ENCODE measurements at places on chromosomes 16 and 17.

- DNase-seq: no peak
- no peaks in the 10 kb centered on the region for H3K27me3 ChIP-seq
- H3K36me3 ChIP-seq: peaks cover 47% of the 10 kb centered on the region
- peaks cover 42% of the 10 kb centered on the region for H3K4me1 ChIP-seq
- peak overlapping the region; percentile 5 for H3K27ac ChIP-seq
- H3K4me3 ChIP-seq: no peak overlapping the region
Observed at GRCh38 chr17:2177235-2177811, 122.4 kb downstream of the HIC1 start.

GRCh38 chr17:65913326-65913850, 278.5 kb downstream of the CEP112 start:
- H3K4me3 ChIP-seq: no peak overlapping the region
- DNase-seq: no peak
- peaks cover 13% of the 10 kb centered on the region for H3K36me3 ChIP-seq

DNA sequence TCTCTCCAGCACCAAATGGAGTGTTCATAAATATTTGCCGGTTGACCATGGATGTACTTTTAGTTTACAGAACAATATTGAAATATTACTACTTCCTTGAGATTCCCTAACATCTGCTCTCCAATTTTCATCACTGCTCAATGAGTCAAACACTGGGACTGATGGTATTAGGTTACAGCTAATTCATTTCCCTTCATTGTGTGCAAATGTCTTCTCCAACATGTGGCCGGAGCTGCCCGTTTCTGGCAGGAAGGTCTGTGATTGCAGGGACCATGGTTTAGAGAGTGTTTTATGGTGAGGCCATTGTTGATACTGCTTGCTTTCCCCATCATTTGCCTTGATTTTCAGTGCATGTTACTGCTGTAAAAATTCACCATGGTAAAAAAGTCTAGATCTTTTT, 209.3 kb downstream of the HS3ST3B1 start:
- DNase-seq: no peak
- no peaks in the 10 kb centered on the region for H3K36me3 ChIP-seq
- no peaks in the 10 kb centered on the region for H3K4me1 ChIP-seq

GRCh38 chr17:30241051-30241450, 5.6 kb upstream of the SLC6A4 start:
- H3K27ac ChIP-seq: no peak overlapping the region
- H3K27me3 ChIP-seq: peaks cover 40% of the 10 kb centered on the region
- no peak for DNase-seq
- H3K4me3 ChIP-seq: no peak overlapping the region
- peaks cover 14% of the 10 kb centered on the region for H3K4me1 ChIP-seq
- peaks cover 5% of the 10 kb centered on the region for H3K36me3 ChIP-seq

GRCh38 chr17:57925361-57925990, 29.7 kb downstream of the CUEDC1 start:
- peaks cover 25% of the 10 kb centered on the region for H3K27me3 ChIP-seq
- H3K27ac ChIP-seq: no peak overlapping the region
- no peaks in the 10 kb centered on the region for H3K36me3 ChIP-seq
- H3K4me1 ChIP-seq: peaks cover 4% of the 10 kb centered on the region
- DNase-seq: no peak
- H3K4me3 ChIP-seq: no peak overlapping the region

- no peaks in the 10 kb centered on the region for H3K36me3 ChIP-seq
- peak overlapping the region; percentile 79 for H3K4me3 ChIP-seq
- peak overlapping the region; percentile 69 for H3K27ac ChIP-seq
- H3K27me3 ChIP-seq: peaks cover 6% of the 10 kb centered on the region
- peaks cover 37% of the 10 kb centered on the region for H3K4me1 ChIP-seq
Observed at GRCh38 chr17:79993390-79994227, 42.1 kb downstream of the TBC1D16 start.

DNA sequence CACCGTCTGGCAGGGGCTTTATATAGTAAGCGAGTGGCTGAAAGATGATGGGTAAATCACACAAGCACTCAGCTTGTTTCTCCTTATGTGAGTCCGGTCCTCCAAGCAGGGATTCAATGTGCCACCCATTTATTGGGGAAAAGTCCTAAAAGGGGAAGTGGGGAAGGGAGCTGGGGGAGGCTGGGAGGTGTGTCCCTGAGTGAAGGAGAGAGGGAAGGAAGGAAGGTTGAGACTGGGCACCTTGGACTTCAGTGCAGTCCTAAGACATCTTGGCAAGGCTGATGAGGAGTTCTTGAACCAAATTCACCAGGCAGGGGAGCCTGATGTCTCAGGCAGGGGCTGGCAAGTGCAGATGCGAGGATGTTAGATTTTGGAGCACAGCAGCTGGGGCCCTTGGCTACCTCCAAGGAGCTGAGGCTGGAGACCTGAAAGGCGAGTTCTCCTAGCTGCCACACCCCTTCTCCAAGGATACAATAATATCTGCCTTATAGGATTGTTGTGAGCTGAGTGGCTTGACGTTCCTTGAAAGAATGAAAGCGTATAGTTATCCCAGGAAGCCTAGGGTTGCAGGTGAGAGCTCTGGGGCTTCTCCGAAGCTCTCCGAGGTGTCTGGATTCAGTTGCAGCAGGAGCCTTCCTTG, 23.0 kb upstream of the CYLD start:
- peaks cover 32% of the 10 kb centered on the region for H3K4me1 ChIP-seq
- H3K36me3 ChIP-seq: peaks cover 27% of the 10 kb centered on the region
- no peak for DNase-seq
- no peaks in the 10 kb centered on the region for H3K27me3 ChIP-seq

GRCh38 chr17:2336215-2336851, at the start of gene TSR1:
Gene TSR1 (minus strand): TSS chr17:2336457. CDS start chr17:2336427, 30 bp downstream.
- H3K27me3 ChIP-seq: no peaks in the 10 kb centered on the region
- peak; percentile 98 for DNase-seq
- H3K4me3 ChIP-seq: no peak within 1 kb of the TSS
- peak within 1 kb of the TSS; percentile 96 for H3K27ac ChIP-seq
- H3K4me1 ChIP-seq: peaks cover 14% of the 10 kb centered on the region

DNA sequence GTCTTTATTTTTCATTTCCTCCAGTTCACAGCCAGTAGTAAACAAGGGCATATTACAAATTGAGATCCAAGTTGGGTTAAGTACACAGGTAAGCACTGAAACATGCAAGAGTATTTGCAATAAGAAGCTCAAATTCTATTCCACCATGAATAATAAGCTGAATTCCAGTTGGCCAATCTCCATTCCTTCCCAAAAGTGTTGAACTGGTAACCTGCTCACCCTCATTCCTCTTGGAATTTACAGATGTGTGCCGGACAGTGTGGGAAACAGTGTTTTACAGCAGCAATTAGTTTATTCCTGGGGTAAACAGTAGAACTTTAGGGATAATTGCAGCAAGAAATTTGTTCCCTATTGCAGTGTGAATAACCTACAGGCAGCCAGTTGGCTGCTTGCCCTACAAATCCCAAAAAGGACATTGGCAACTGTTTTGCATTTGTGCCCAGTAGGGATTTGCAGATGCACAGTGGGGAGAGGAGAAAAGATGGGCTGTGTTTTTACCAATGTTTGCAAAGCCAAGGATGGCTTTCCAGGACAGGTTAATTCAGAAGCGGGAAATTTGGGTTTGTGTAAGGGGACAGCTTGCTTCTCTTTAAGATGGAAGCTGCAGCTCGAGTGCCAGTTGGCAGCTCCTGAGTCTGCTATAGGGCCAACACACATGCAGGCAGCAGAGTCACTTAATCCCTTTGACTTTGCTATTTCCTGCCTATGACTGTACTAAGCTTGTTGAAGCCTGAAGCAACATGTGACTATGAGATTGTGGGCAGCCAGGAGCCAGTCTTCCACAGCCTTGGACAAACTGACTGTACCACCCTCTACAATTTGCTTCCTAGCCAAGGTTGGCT, 318.9 kb downstream of the MAP2K6 start:
- peaks cover 1% of the 10 kb centered on the region for H3K27me3 ChIP-seq
- peaks cover 3% of the 10 kb centered on the region for H3K36me3 ChIP-seq
- H3K4me3 ChIP-seq: no peak overlapping the region
- no peak overlapping the region for H3K27ac ChIP-seq
- H3K4me1 ChIP-seq: peaks cover 13% of the 10 kb centered on the region

DNA sequence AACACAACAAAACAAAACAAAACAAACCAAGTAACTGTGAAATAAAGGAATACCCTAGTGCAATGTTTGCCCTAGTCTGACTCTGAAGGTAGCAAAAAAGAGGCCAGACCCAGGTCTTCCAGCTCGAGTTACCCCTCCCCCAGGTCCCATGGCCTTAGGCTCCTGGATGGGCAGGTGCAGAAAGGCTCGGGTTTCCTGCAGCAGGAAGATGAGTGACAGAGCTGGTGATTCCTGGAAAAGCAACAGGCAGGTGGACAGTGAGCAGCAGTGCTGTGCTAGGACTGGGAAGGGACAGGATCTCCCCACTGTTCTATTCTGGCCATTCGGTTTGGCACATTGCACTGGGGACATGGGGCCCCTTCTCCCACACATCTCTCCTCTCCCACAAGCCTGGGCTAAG, 42.9 kb upstream of the MRTFB start:
- H3K36me3 ChIP-seq: no peaks in the 10 kb centered on the region
- H3K27me3 ChIP-seq: no peaks in the 10 kb centered on the region
- no peak for DNase-seq
- H3K27ac ChIP-seq: no peak overlapping the region

- H3K4me3 ChIP-seq: no peak overlapping the region
- peak overlapping the region; percentile 65 for H3K27ac ChIP-seq
- peaks cover 53% of the 10 kb centered on the region for H3K36me3 ChIP-seq
- peaks cover 55% of the 10 kb centered on the region for H3K4me1 ChIP-seq
- H3K27me3 ChIP-seq: no peaks in the 10 kb centered on the region
Observed at GRCh38 chr17:80821546-80821945, 170.1 kb upstream of the CHMP6 start.

- DNase-seq: no peak
- peaks cover 15% of the 10 kb centered on the region for H3K36me3 ChIP-seq
- H3K4me1 ChIP-seq: peaks cover 1% of the 10 kb centered on the region
- no peak overlapping the region for H3K27ac ChIP-seq
Observed at GRCh38 chr17:57125866-57126265, 40.8 kb downstream of the AKAP1 start.

DNA sequence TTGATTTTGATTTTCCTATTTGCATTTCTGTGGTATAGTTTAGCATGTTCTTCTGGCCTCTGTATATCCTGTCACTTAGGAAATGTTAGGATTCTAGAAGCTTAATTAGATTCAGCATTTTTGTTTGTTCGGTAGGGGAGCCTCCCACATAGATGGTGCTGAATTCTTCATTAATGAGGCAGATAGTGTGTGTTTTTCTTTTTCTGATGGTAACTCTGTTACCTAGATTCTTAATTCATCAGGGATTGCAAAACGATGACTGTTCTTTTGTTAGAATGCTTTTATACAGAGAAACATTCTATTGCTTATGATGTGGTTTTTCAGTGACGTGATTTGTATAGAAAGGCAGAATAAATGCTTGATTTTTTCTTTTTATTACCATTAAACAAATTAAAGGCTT, 19.0 kb downstream of the BANP start:
- no peak overlapping the region for H3K4me3 ChIP-seq
- H3K4me1 ChIP-seq: peaks cover 28% of the 10 kb centered on the region
- DNase-seq: no peak
- no peak overlapping the region for H3K27ac ChIP-seq
- H3K36me3 ChIP-seq: peaks cover 56% of the 10 kb centered on the region

DNA sequence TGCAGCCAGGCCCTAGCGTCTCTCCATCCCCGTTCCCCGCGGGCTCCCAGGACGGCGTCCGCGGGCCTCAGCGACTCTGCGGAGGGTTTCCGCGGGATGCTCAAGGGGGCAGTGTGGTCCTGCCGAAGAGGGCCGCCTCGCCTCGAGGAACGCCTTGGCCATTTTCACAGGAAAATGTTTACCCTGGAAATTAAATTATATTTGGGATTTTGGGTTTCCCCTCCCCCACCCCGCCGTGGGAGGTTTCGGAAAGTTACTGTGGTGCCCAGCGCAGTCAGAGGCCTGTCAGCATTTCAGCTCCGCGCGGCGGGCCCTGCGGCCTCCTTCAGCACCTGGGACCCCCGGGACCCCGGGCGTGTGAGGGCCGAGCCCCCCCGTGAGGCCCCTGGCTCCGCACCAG, 94.5 kb downstream of the PCTP start:
- DNase-seq: peak; percentile 65
- H3K27ac ChIP-seq: no peak overlapping the region

GRCh38 chr17:9434642-9435057, 141.0 kb downstream of the STX8 start:
- H3K27ac ChIP-seq: no peak overlapping the region
- H3K4me3 ChIP-seq: no peak overlapping the region
- no peaks in the 10 kb centered on the region for H3K27me3 ChIP-seq
- DNase-seq: no peak
- peaks cover 11% of the 10 kb centered on the region for H3K4me1 ChIP-seq

GRCh38 chr17:44502598-44503146, 534 bp downstream of the GPATCH8 start:
- peaks cover 2% of the 10 kb centered on the region for H3K27me3 ChIP-seq
- peaks cover 8% of the 10 kb centered on the region for H3K36me3 ChIP-seq
- peak overlapping the region; percentile 94 for H3K4me3 ChIP-seq
- no peak for DNase-seq
- H3K4me1 ChIP-seq: peaks cover 18% of the 10 kb centered on the region

DNA sequence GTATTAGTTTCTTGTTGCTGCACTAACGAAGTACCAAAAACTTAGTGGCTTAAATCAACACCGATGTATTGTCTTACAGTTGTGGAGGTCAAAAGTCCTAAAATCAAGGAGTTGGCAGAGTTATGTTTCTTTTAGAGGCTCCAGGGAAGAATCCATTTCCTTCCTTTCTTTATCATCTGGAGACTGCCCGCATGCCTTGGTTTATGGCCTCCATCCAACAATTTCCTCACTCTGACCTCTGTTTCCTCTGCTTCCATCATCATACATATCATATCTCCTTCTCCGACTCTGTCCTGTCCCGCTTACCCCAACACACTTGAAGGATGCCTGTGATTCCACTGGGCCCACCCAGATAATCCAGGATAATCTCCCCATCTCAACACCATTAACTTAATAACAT, 627.8 kb downstream of the KCNJ2 start:
- no peaks in the 10 kb centered on the region for H3K4me1 ChIP-seq
- no peak overlapping the region for H3K4me3 ChIP-seq
- DNase-seq: no peak

GRCh38 chr17:76930107-76930506, 61.9 kb downstream of the MGAT5B start:
- peaks cover 2% of the 10 kb centered on the region for H3K4me1 ChIP-seq
- H3K27me3 ChIP-seq: peaks cover 4% of the 10 kb centered on the region
- DNase-seq: no peak
- H3K36me3 ChIP-seq: no peaks in the 10 kb centered on the region
- H3K4me3 ChIP-seq: no peak overlapping the region

- H3K27me3 ChIP-seq: peaks cover 13% of the 10 kb centered on the region
- DNase-seq: no peak
- no peak overlapping the region for H3K4me3 ChIP-seq
- no peak overlapping the region for H3K27ac ChIP-seq
- no peaks in the 10 kb centered on the region for H3K36me3 ChIP-seq
Observed at GRCh38 chr17:81952792-81953228, 5.8 kb upstream of the MYADML2 start.

- H3K4me1 ChIP-seq: peaks cover 12% of the 10 kb centered on the region
- H3K36me3 ChIP-seq: no peaks in the 10 kb centered on the region
- peaks cover 13% of the 10 kb centered on the region for H3K27me3 ChIP-seq
- no peak overlapping the region for H3K27ac ChIP-seq
Observed at GRCh38 chr16:57489229-57489628, 2.9 kb upstream of the DOK4 start.

- H3K27ac ChIP-seq: peak overlapping the region; percentile 49
- no peak overlapping the region for H3K4me3 ChIP-seq
- H3K36me3 ChIP-seq: no peaks in the 10 kb centered on the region
Observed at GRCh38 chr17:6948562-6948961, 47.3 kb upstream of the ALOX12 start.
